ENCODE measurements at places on chromosomes 1 and 21.

DNA sequence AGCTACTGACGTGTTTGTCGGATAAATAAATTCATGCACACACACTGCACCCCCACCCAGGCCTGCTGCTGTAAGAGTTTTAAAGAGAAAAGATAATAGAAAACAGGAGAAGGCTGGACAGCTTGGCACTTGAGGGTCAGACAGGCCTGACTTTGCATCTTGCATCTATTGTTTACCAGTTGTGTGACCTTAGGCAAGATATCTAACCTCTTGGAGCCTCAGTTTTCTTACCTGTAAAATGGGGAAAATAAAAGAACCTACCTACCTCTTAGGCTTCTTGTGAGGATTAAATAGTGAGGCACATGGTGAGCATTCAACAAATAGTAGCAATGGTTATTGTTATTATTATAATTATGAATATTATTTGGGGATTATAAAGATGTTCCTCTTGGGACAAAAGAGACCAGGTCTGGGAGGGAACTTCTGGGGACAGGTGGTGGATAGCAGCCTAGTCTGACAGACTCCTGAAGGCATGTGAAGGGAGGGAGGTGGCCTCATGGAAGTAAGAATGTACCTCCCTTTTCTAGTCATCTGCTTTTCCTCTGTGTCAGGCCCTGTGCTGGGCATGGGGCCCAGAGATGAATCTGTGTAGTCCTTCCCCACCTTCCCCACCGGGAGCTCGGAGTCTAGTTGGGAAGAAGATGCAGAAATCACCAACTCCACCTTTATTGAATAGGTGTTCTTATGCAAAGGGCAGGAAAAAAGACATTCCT, 18.3 kb upstream of the EPB41 start:
- no peak for DNase-seq

- DNase-seq, result no peak
Observed at GRCh38 chr1:8930116-8930515, 15.6 kb upstream of the CA6 start.

DNA sequence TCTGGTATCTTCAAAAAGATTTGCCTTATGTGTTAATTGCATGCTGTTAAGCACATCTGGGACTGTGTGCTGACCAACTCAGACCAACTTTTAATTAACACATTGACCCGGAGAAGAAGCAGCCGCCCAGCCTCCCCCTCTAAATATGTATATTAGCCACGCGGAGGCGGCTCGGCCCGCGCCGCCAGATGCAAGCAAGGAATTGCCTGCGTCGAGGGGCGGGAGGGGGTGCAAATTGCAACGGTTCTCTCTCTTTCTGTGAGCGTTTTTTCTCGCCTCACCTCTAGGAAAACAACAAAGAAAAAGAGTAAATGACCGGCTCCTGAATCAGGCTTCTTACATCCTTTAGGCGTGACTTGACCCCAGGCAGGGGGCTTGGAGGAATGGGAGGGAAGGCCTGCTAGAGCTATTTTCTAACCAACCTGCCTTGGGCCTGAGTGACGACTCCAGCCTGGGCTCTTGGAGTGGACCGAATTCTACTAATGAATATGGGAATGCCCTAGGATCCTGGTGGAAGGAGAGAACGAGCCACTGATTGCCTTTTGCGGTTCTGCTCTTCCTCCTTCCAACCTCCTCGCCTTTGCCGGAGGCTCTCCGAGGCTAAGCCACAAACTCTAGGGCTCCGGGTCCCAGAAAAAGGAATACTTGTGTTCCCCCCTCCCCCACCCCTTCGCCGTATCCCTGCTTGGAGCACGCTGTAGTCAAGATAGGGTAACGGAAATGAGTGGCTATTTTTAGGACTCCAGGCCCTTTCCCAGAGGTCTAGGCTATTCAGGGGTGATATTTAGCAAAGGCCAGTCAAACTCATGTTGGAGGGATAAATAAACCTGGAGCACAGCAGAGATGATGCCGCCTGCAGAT, 417.0 kb upstream of the ESRRG start:
- DNase-seq, result no peak

- no peak for DNase-seq
Observed at GRCh38 chr1:154697710-154698109, 89.7 kb upstream of the ADAR start.

DNA sequence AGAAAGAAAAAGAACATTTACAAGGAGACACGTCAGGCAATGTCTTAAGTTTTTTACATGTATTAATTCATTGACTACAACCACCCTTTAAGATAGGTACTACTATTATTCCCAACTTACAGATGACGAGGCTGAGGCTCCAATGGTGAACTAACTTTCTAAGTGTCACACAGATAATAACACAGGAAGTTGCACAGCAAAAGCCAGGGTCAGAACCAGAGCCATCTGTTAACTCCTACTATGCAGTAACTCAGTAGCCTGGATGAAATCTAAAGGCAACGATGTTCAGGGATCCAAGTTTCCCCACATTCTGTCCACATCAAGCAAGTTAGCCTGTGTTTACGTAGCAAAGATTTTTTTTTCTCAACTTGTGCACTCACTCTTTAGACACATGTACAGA, 371.7 kb downstream of the PTPRC start:
- no peak for DNase-seq

- no peak for DNase-seq
Observed at GRCh38 chr21:37683396-37684114, 232.7 kb downstream of the KCNJ6 start.

- no peak for DNase-seq
Observed at GRCh38 chr1:11281518-11282331, 8.7 kb downstream of the UBIAD1 start.

- DNase-seq, result no peak
Observed at GRCh38 chr21:10464975-10465374, 56.4 kb upstream of the TPTE start.

DNA sequence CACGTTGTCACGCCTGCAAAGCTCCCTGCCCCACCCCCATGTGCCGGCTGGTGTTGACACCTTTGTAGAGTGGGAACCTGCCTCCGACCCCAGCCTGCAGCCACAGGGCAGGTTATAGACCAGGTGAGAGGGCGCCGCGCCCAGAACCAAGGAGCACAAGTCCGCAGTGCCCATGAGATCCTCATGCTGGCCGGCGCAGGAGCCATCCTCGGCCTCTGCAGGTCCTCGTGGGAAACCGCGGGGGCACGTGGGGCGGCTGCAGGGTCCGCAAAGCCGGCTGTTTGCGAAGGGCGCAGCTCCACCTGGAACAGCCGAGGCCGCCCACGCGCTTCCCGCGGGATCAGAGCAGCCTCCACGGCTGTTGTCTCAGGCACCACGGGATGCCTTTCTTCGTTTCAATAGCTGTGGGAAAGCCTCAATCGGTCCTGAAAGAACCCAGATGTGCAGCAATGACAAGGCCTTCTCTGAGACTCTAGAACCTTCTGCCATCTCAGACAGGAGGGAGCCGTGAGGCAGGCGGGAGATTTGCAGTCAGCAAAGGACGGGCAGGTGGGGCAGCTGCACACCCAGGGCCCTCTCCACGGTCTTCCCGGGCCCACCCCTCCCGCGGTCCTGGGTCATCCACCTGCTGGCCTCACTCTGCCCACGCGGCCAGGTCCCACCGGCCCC, 29.9 kb downstream of the POFUT2 start:
- DNase-seq, result no peak

GRCh38 chr1:8767006-8767405, 50.4 kb downstream of the RERE start:
- DNase-seq, result no peak

GRCh38 chr1:153616144-153616916, at the start of gene S100A14:
Gene S100A14 (minus strand): TSS chr1:153616325. CDS start chr1:153615858, 467 bp downstream.
- no peak for DNase-seq

- DNase-seq, result peak; percentile 90
Observed at GRCh38 chr1:43650310-43651085, 549 bp downstream of the KDM4A start.

- DNase-seq, result no peak
Observed at GRCh38 chr21:16195538-16195910, 465.7 kb downstream of the USP25 start.

DNA sequence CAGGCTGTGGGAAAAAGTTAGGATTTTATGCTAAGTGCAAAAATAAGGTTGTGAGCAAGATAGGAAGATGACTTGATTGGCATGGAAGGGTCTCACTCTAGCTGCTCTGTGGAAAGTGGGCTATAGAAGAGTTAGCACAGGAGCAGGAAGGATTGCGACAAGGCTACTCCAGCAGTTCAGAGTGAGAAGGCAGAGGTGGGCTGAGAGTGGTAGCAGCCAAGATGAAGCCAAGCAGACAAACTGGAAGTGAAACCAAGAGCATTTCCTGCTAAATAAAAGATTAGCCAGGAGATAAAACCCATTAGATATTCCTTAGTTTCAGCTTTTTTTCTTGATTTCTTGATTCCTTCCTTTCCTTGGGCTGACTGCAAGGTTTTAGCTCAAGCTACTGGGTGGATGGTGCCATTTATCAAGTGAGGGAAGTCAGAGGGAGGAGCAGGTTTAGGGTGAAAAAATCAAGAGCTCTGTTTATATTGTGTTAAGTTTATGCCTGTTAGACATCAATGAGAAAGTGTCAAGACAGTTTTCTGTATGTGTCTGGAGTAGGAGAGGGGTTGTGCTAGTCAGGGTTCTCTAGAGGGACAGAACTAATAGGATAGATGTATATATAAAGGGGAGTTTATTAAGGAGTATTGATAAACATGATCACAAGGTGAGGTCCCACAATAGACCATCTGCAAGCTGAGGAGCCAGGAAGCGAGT, 33.1 kb upstream of the ZNF644 start:
- no peak for DNase-seq

- DNase-seq, result no peak
Observed at GRCh38 chr1:8011016-8011415, 15.1 kb downstream of the ERRFI1 start.

DNA sequence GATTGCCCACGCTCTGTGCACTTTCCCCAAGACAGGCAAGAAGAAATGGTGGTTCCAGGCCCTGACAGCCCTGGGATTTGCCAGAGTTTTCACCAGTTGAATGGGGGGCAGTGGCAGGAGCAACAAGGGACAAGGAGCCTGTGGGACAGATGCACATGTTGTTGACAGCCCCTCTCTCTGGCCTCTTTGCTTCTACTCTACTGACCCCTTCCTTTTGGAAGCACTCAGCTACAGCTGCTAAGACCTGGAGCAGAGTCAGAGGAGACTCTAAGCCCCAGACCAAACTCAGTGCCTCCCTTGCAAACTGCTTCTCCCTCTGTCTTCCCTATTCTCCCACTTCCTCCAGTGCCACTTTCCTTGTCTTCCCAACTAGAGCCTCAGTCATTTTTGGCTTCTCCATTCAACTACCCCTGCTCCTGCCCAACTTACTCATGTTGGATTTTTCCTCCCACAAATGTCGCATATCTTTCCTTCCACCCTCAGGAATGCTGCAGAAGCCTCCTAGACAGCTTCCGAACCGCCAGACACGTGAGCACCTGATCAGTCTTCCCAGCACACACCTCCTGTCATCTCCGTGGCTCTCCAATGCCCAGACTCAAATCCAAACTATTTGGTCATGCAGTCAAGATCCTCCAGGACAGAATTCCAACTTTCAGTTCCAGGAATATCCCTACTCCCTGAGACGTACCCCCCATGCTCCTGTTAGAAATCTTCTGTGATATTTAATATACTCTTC, 9.1 kb downstream of the INKA2 start:
- DNase-seq, result no peak

GRCh38 chr1:74853756-74854155, 120.8 kb downstream of the TYW3 start:
- DNase-seq, result no peak

GRCh38 chr1:6958407-6959030, 173.3 kb downstream of the CAMTA1 start:
- no peak for DNase-seq

- no peak for DNase-seq
Observed at GRCh38 chr1:155339515-155340097, 18.9 kb downstream of the RUSC1 start.

DNA sequence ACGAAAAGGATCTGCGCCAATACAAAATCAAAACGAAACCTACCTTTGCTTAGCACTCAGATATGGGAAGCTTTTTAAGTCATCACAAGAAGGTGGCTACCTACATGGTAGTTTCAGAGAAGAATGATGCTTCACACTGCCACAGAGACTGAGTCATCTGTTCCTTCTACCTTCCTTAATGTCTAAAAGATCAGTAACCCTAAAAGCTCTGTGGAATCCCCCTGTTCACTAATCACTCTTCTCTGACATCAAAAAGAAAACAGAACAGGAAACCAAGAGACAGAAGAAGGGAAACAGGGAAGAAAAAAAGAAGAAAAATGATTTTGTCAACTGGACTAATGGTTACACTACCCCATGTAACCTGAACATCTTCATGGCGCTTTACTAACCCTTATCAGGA, 177.2 kb downstream of the SMYD3 start:
- no peak for DNase-seq

DNA sequence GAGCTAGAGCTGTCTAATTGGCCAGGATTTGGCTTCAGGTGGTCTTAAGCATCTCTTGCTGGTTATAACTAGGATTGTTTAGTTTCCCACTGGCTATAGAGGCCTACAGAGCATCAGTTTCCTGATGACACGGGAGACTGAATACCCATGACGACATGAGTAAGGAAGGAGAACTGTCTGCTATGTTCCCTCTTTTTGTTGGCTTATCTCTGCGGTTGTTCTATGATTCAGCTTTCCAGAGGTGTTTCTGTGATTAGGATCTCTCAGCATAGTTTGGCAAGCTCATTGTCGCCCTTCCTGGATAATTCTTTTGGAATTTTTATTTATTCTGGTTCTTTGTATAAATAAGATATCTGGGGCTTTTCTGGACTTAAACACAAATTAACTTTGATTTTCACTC, 163.4 kb downstream of the OLFM3 start:
- DNase-seq, result no peak

GRCh38 chr1:27489501-27489972, 430 bp downstream of the WASF2 start:
- DNase-seq, result no peak

- DNase-seq, result no peak
Observed at GRCh38 chr1:23867542-23867894, 572 bp downstream of the FUCA1 start.

DNA sequence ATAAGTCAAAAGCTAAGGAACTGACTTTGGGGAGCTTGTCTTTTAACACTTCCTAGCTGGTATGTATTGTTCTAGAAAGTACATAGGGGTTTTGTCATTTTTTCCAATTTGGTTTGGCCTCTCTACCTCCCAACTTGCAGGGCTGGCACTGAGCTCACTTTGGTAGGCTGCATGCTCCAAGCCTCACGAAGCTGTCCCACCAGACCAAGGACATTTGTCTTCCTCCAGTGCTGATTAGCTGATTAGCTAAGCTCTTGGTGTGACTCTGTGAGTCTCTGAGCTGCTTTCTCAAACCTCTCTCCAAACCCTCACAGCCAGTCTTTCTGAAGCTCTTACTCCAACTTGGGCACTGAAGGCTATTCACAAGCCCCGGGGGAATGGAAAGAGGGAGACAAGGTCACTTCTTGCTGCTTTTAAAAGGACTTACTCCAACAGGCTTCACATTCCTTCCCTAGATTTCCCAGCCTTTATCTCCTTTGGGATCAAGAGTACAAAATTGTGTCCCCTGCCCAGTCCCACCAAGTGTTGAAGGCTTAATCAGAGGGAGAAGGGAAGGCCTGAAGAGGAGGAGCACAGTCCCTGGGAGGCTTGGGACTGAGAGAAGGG, 893 bp upstream of the CFAP45 start:
- no peak for DNase-seq

GRCh38 chr1:40922969-40923368, 56.5 kb upstream of the CTPS1 start:
- DNase-seq, result no peak

- DNase-seq, result no peak
Observed at GRCh38 chr1:95339377-95339776, 105.4 kb downstream of the RWDD3 start.

GRCh38 chr1:206003854-206004800, 932 bp upstream of the RAB7B start:
- no peak for DNase-seq
